ENCODE measurements at places on chromosomes 2 and 18.

GRCh38 chr2:34005901-34006300 is 406.8 kb upstream of the FAM98A start:
- no peak for DNase-seq

DNA sequence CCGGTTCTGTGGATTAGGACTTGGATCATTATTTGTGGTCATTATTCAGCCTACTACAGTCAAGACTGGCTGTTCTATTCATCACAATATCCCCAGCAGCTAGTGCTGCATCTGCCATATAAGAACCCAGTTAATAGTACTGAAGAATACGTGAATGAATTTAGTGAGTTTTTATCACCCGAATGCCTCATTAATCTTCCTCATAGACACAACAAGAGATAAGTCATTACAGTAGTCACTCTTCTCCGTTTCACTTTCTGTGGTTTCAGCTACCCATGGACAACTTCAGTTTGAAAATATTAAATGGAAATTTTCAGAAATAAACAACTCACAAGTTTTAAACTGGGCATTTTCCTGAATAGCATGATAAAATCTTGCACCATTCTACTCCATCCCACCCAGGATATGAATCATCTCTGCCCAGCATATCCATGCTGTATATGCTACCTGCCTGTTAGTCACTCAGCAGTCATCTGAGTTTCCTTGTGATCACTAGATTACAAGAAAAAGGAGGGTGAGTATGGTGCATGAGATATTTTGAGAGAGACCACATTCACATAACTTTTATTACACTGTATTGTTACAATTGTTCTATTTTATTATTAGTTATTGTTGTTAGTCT is 363.7 kb upstream of the CHAC2 start:
- no peak for DNase-seq

DNA sequence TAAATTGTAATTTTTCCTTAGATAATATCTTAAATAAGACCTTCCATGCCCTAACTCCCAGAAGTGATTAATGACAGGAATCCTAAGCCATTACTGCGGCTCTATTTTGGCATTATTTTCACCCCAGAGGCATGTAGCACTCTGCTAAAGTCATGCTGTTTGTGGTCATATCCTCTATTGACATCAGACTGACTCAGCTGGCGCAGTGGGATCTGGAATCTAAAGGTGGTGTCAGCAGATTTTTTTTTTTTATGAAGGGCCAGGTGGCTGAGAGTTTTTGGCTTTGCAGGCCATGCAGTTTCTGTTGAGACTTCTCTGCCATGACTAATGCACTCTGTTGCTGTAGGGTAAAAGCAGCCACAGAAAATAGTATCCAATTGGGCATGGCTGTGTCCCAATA is 64.1 kb upstream of the ACVR1C start:
- DNase-seq, result no peak

- DNase-seq, result no peak
Observed at GRCh38 chr18:33212363-33212762, 228.2 kb downstream of the CCDC178 start.

GRCh38 chr2:112153179-112153490 is 14.9 kb downstream of the FBLN7 start:
- no peak for DNase-seq

- no peak for DNase-seq
Observed at GRCh38 chr18:4653418-4653817, 198.3 kb upstream of the DLGAP1 start.

DNA sequence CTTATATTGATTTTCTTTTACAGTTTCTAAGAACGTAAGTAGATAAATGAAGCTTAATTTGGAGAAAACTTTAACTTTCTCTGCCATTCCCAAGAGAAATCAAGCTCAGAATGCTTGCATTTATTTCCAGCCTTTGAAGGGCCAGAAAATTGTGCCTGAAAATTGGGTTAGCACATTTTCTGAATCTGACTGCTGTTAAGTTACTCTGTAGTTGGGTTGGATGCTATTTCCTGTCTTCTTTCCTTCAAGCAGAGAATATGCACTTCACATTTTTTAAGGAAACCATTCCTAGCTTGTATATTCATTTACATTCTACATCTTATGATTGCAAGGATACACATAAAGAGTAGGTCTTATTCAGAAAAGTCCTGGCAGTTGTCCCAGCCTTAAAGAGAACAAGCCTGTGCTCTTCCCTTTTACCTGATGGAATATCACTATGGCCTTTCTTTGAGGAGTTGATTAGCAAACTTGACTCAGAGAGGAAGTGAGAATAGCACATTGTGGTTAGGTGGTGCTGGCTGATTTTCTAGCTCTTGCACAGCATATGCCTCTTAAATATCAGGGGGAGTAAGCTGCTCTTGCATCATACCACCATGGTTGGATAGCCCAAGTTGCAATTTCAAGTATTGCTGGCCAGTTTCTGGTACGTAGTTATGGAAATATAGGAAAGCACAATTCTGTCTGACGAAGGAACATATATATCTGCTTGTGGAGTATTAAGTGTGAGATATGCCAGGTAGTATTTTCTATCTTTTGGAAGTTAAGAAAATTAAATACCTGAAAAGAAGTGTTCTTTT is 133.7 kb downstream of the COMMD1 start:
- DNase-seq, result no peak

- DNase-seq, result no peak
Observed at GRCh38 chr18:35142275-35142615, 98.6 kb upstream of the ZNF397 start.

GRCh38 chr18:70553936-70554260 is 265.1 kb downstream of the SOCS6 start:
- no peak for DNase-seq

- no peak for DNase-seq
Observed at GRCh38 chr2:178523596-178524134, 43.4 kb downstream of the PLEKHA3 start.

DNA sequence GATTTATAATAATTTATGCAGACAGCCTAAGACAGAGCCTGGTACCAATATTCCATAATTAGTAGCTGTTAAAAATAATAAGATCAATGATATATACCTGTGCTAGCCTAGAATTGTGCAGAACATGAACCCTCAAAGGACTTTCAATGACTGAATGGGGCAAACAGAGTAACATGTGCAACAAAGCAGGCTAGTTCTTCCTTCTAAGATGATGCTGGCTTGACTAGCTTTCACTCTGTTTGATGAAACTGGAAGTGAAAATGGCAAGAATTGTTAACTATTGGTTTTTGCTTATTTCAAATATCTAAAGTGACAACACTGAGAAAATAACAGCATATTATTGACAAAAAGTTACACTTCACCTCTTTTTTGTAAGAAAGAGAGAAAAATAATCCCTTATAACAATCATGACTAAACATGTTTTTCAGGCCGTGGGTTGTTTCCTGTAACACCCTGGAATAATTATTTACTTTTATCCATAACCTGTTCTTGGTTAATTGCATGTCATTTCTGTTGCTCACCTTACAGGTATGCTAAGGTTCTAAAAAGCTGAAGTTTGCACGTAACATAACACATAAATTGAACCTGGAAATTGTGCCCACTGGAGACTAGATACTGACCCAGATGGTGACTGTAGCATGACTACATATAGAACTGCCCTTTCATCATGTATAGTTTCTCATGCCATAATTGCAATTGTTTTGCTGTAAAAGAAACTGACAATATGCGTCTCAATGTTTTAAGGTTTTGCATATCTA is 108.7 kb downstream of the C18orf54 start:
- no peak for DNase-seq

- no peak for DNase-seq
Observed at GRCh38 chr18:28062443-28062842, 114.5 kb downstream of the CDH2 start.

DNA sequence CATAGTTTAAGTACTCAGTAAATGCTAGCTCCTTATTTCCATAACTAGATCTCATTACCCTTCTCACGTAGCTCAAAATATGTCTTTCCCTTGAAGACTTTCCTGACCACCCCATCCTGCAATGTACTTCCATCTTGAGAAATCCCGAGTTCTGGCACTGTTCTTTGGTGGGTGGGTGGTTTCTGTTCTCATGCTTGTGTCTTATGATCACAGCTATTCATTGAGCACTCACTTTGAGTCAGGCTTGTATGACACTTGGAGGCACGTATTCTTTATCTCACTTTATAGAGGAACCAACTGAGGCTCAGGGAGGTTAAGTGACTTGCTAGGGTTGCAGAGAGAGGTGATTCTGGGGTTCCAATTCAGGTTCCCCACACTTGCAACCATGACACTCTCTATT is 9.0 kb upstream of the CLIP4 start:
- no peak for DNase-seq

DNA sequence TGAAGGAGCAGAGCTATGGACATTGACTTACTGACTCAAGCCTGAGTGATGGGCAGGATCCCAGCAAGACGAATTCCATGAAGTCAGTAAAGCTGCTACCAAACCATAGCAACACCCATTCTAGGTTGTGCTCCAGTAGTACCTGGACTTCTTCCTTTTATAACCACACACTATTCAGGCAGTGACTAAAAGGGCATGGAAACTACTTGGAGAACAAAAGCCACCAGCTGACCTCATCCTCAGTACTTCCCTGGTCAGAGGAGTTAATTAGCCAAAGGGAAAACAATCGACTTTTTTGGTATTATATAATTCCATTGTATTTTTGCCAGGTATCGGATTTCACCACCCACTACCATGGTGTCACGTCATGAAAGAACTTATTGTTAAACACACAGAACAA is 237.1 kb downstream of the TTC32 start:
- no peak for DNase-seq

DNA sequence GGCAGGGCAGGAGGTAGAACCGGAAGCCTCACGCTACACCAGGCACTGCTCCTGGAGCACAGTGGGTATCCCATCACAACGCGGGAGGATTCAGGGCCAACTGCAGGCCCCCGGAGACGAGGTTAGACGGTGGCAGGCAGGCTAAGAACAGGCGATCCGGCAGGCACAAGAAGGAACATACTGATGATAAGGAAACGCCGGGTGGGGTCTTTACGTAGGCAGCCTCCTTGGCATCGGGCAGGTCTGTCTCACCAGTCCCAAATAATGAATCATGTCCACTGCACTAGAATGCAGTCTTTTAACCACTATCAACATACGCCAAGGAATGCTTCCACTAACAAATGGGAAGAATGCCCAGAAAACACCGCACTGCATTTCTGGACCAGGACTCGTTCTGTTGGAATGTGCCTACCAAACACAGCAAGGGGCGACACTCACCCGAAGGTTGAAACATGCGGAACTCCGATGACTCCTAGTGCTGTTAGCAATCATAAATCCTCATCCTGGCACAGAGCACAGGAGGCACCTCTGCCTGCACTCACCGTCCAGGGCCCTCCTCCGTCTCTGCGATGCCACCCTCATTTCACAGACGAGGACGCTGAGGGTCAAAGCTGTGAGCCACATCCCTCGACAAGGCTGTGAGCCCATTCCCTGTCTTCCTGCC is 35.2 kb downstream of the ZNF516 start:
- no peak for DNase-seq

DNA sequence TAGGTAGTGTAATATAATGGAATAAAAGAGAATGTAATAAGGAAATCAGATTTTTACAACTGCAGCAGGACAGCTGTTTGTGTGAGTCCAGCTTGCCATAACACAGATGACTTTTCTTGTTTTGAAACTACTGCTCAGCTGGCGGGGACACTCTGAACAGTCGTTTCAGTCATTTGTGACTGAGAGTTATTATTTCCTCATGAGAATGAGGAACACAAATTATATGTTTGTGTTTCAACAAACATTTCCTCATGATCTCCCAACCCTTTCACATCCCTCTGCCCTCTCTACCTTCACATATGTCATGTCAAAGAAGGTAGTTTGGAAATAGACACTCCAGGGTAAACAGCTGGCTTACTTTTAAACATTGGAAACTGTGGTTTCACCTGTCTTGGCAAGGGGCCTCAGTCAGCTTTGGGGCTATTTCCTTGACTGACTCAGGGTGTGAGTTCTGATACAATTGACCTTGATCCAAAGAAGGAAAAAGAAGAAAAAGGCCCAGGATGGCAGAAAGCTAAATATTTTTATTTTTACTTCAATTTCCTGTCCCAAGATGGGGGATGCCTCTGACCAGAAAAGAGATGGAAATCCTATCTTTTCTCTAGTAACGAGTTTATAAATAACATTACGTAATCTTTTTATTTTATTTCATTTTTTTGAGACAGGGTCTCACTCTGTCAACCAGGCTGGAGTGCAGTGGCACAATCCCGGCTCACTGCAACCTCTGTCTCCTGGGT is 593 bp downstream of the SP140L start:
- no peak for DNase-seq

GRCh38 chr2:96618596-96619283 is 19.4 kb downstream of the KANSL3 start:
- no peak for DNase-seq

GRCh38 chr2:212923393-212923792 is 228.0 kb downstream of the IKZF2 start:
- DNase-seq, result no peak

DNA sequence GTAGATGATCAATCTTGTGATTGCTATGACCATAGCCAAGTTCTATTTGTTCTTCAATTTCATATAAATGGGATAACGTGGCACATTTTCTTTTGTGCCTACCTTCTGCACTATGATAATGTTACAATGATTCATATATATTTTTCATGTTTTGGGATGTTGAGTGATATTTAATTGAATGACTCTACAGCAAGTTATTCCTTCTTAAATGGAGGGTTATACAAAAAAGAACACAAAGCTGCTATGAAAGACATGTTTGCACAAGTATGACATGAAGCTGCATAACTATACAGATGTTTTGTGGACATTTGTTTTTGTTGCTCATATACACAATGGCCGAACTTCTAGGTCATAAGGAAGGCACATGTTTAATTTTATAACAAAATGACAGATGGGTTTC is 356.2 kb downstream of the CBLN2 start:
- DNase-seq, result no peak

- no peak for DNase-seq
Observed at GRCh38 chr2:171963198-171963597, 36.6 kb upstream of the METAP1D start.

GRCh38 chr2:117514371-117514770 is 300.1 kb upstream of the DDX18 start:
- DNase-seq, result no peak

- DNase-seq, result peak; percentile 46
Observed at GRCh38 chr2:217331523-217332416, 471.9 kb upstream of the TNP1 start.

- DNase-seq, result no peak
Observed at GRCh38 chr2:45823723-45824206, 172.3 kb downstream of the PRKCE start.

DNA sequence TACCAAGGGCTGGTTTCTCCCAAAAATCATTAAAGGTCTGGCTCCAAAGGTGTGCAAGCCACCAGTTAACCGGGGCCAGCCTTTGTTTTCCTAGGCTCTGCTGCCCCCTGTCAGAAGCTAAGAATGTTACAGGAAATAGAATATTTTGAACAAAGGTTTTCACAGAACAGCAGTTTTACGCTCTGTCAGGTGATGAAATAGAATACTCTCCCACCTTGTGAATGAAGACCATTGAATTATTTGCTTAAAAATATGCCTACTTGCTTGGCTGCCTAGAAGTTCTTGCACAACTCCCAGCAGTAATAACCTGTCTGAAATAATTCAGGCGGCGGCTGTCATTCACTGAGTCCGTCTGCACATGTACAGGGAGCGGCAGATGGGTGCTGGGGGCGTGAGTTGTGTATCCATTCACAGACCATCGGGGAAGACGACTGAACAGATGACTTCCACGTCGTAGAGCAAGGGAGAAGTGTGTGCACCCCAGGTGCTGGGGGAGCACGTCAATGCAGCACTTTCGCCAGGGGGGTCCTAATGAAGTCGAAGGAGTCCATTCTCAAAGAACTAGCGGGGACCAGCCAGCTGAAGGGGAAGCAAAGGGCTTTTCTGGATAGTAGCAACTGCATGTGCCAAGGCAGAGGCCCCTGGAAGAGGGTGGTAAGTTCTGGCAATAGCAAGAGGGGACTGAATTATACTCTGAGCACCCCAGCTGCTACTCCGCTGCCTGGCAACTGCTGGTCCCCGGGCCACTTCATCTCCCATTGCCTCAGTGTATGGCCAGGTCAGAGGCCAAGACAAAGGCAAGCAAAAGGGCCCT is 56.1 kb downstream of the SF3B1 start:
- DNase-seq, result peak; percentile 51

Data from right kidney (tissue), 9 donors.